Activated CD4-positive, CD25-positive, alpha-beta regulatory T cell (primary cell): ENCODE measurements at places on chromosomes 6 and 20.

GRCh38 chr20:53792946-53793536 lies 199.4 kb upstream of the ZNF217 start:
- no peak for DNase-seq

GRCh38 chr20:12113468-12114371 lies 196.0 kb downstream of the BTBD3 start:
- DNase-seq = no peak

- DNase-seq = no peak
Measured at GRCh38 chr20:43963872-43964791, 49.5 kb downstream of the TOX2 start.

DNA sequence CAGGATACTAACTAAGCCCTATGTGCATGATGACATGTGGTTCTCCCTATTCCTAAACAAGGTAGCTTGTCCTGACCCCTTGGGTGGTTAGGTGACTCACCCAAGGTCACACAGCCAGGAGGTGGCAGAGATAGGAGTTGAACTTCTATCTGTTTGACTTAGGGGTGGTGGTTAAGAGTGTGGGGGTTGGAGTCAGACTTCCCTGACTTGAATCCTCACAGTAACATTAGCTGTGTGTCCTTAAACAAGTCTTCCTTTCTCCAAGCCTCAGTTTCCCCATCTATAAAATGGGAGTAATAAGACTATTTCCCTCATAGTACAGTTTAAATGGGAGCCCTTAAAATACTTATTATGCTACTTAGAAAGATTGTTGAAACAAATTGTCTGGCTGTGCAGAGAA lies 21.9 kb downstream of the SLC12A5 start:
- no peak for DNase-seq

DNA sequence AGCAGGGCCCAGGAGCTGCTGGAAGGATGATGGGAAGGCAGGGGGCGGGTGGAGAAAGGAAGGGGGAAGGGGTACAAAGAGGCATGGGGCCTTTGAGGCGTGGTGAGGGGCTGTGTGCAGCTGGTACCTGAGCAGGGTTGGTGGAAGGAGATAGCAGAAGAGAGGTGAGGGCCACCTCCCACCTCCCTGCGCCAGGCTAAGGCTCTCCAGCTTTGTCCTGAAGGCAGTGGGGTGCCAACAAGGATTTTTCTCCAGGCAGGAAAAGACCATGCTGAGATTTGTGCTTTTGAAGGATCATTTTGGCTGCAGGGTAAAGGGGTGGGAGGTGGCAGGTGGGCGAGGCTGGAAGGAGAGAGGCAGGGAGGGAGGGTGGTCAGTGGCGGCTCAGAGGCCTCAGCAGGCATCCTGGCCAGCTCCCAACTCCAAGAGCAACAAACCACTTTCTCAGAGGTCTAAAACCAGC lies 40.8 kb downstream of the NOL4L start:
- DNase-seq = no peak

- no peak for DNase-seq
Measured at GRCh38 chr6:110658631-110659211, 156.5 kb downstream of the CDK19 start.

- DNase-seq = no peak
Measured at GRCh38 chr6:118908441-118908840, 14.5 kb downstream of the ASF1A start.

GRCh38 chr20:21303872-21304586 lies 898 bp downstream of the XRN2 start:
- no peak for DNase-seq

DNA sequence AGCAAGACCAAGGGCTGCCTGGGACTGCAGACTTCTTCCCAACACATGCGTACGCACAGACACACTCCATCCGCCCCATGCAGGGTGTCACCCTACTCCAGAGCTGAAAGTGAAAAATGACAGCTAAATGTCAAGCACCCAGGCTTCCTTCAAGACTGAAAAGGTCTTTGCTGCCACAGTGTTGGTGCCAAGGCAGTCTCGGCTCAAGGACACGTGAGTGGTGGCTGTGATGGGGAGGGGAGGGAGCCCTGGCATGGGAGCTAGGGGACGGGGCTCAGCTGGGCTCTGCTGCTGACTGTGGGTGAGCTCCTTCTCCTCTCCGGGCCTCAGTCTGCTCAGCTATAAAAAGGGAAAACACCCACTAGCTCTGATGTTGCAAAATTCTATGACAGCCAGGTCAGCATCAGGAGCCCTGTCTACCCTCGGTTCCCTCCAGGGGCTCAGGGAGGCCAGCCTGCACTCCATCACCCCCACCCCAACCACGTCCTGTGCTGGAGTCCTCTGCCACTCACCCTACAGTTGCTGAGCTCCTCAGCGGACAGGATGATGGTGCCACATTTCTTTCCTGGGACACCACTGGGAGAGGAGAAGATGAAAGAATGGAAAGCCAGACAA lies 47.6 kb downstream of the CPNE5 start:
- no peak for DNase-seq

- no peak for DNase-seq
Measured at GRCh38 chr6:107818272-107818671, 5.8 kb downstream of the SCML4 start.

DNA sequence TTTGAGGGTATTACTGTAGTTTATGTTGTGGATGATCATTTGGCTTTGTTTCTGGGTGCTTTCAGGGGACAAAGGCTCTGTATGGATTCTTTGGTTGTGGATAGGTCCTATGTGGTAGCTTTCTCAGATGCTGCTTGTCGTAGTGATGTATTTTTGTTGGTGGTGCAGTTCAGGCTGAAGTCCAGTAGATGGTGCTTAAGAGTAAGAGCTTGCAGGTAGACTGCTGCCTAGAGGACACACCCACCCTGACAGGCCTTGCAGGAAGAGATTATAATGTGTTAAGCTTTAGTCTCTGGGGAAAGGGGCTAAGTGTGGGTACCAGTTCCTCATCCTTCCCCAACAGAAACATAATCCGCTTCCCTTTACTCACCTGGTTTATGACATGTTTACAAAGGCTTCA lies 62.6 kb upstream of the ADGRB3 start:
- no peak for DNase-seq

- DNase-seq = no peak
Measured at GRCh38 chr20:57751411-57751810, 41.6 kb upstream of the PMEPA1 start.

DNA sequence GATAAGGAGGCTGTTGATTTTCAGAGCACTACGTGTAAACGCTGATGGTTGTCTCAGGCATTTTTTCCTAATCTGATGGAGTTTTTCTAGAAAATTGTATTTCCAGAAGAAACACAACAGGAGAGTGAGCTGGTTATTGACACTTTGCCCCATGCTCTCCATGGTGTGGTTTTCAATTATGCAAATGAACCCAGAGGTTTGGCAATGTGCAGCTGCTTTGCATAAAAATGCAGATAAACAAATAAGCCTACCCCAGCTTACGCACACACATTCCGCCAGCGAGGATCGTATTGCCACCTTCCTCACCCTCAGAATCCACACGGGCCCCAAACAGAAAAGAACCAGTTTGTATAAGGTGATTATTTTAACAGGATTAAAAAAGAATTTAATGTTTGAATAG lies 45.1 kb upstream of the FRMD1 start:
- no peak for DNase-seq

- no peak for DNase-seq
Measured at GRCh38 chr6:163904186-163904585, 489.7 kb downstream of the QKI start.

DNA sequence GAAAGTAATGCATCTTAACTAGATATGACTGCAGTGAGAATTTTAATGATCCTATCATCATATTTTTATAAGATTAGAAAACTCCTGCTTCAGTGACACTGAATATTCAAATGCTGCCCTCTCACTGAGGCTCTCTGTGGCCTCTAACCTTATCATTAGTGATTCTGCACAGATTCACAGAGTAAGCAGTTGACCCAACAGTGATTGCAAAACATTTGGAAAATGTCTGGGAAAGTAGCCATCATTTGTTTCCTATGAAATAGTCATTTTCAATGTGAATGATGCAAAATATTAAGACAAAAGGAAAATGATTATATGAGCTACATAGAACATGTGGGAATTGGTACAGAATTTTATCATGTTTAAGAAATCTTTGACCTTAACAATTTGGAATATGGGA lies 210.3 kb downstream of the TBX18 start:
- no peak for DNase-seq

DNA sequence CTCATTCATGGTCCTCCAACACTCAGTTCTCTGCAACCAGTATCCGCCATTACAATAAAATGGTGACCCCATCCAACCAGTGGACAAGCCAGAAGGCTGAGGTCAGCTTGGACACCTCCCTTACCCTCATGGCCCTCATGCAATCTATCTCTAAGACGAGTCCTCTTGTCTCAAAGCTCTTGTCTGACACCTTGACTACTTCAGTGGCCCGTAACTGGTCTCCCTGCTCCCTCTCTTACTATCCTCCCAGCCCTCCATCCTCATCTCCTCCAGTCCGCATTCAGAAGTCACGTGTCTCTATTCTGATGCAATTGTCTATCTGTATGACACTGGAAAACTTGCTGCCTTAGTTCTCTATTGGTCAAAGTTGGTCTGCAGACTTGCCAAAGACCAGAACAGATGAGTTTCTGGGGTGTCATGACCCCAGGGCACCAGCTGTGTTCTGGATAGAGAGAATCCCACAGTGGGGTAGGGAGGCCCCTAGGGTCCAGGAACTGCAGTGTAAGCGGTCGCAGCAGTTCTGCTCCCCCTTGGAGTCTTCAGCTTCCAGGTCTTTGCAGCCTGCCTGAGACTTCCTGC lies 59.6 kb upstream of the RNF24 start:
- DNase-seq = no peak

DNA sequence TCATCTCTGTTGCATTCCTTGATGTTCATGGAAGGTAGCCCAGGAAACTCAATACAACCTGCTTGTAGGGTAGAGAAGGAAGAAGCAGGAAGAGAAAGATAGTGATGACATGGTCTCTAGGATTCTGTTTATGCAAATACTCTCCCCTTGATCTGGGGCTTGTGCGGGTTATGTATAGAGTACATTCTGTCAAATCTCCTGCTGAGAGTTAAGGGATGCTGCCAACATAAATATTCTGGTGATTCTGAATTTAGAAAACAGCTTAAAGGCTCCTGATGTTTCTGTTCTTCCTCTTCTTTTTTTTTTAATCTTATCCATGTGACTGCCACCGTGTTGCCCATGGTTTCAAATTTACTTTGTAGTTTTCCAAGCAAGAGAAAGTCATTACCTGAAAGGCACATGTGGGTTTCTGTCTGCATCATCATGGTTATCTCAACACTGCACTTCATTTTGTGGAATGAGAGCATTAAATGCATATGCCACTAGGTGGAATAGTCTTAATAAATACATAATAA lies 150.6 kb downstream of the RPS12 start:
- DNase-seq = no peak

- DNase-seq = no peak
Measured at GRCh38 chr6:142011775-142012174, 121.0 kb upstream of the GJE1 start.

DNA sequence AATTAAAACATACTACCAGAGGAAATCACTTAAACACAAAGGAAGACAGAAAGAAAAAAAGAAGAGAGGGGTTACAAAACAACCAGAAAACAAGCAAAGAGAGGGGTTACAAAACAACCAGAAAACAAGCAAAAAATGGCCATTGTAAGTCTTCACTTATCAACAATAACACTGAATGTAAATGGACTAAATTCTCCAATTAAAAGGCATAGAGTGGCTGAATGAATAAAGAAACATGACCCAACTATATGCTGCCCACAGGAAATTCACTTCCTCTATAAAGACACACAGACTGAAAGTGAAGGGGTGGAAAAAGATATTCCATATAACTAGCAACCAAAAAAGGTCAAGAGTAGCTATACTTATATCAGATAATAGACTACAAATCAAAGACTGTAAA lies 180.0 kb downstream of the WDR27 start:
- DNase-seq = no peak

- DNase-seq = no peak
Measured at GRCh38 chr6:40874495-40874894, 164.5 kb downstream of the UNC5CL start.

DNA sequence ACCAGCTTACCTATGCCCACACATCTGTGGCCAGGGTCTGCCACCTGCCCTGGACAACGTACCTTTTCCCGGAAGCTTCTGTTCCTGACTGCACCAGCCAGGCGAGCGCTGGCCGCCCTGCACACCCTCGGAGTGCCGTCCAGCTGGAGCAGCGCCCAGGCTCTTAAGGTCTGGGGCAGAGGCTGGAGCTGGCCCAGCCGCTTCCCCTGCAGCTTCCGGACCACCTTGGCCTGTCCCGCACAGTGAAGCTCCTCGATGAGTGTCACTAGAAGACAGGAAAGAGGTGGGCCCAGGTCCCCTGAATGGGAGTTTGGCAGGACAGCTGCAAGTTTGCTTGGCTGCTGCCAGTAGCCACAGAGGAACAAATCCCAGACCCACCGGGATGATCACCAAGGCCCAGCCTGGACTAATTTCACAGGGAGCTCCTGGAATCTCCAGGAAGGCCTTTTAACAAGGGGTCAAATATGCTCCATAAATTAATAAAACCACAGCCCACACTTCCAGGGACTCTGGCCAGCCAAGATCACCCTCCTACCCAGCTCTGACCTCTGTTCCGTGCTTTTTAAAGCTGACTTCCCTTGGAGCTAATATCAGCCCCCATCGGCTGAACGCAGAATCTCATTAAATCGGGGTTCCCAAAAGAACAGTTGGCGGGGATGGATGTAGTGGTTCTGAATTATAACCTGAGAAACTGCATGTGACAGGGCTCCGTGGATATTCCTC lies 82.3 kb downstream of the PTPN1 start:
- DNase-seq = no peak

GRCh38 chr20:39342463-39342862 lies 380.3 kb downstream of the DHX35 start:
- DNase-seq = no peak

DNA sequence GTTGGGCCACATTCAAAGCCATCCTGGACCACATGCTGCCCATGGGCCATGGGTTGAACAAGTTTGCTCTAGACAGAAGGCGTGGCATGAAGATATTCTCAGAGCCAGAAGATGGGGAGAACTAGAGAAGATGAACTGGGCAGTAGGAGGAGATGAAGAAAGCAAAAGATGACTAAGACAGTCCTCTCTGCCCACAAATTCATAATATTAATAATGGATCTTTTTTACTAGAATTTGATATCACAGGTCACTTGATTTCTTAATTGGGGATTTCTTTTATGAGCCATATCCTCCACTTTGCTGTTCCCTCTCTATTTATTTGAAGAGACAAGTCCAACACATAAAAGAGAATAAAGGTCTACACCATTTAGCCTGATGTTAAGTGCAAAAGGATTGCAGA lies 25.5 kb upstream of the EDN1 start:
- no peak for DNase-seq

- DNase-seq = no peak
Measured at GRCh38 chr6:2669067-2669700, 81.5 kb downstream of the MYLK4 start.

DNA sequence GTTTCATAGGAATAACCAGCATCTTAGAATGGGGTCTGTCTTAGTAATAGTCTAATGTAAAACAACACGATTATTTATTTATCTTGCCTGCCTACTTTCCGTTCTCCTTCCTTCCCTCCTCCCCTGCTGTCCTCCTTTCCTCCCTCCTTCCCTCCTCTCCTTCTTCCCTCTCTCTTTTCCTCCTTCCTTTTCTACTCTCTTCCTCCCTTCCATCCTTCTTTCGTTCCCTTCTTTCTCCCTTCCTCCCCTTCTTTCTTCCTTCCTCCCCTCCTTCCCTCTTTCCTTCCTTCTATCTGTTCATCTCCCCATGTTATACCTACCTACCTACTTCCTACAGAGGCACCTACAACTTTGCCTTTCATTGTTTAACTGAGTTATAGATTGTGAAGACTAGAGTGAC lies 940.6 kb downstream of the KIF16B start:
- no peak for DNase-seq

- DNase-seq = no peak
Measured at GRCh38 chr20:62489186-62489931, 13.6 kb upstream of the GATA5 start.

GRCh38 chr6:17851001-17851719 lies 136.3 kb downstream of the KIF13A start:
- DNase-seq = no peak
